ENCODE measurements at places on chromosomes 2 and 18.
A peak's percentile ranks its signal among the peaks of the same experiment; 100 is the strongest.

DNA sequence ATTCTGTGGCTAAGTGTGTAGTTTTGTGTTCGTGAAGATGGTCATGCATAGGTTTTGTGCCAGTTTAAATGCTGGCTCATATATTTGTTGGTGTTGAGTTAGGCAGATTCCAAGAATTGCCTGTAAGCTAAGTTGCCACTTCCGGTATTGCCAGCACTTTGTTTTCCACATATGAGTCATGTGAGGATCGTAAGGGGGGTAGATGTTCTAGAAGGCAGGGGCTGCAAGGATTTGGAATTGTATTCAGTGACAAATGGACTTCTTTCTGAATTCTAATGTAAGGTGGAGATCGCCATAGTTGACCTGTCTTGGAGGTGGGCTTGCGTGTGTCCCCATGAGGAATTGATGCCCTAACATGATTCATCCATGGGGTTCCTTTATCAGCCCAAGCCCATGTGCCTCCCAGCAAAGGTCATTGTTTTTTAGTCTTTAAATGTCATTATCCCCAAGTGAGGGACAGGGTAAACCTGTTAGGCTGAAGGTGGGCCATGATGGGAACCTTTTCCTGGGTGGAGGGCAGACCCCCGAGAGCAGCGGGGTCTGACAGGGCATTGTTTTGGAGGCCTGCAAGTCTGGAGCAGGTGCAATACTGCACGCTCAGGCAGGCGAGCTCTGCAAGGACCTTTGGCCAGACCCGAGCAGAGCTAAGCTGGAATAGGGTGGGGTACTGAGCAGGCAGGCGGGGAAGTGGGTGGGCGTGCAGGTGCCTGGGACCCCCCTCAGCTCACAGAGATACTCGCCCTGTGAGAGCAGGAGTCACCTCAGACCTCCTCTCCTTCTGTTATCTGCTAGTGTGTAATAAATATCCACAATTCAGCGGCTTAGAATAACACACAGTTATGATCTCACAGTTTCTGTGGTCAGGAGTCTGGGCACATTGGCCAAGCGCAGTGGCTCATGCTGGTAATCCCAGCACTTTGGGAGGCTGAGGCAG lies 77.4 kb downstream of the LRRFIP1 start:
- DNase-seq, result no peak

DNA sequence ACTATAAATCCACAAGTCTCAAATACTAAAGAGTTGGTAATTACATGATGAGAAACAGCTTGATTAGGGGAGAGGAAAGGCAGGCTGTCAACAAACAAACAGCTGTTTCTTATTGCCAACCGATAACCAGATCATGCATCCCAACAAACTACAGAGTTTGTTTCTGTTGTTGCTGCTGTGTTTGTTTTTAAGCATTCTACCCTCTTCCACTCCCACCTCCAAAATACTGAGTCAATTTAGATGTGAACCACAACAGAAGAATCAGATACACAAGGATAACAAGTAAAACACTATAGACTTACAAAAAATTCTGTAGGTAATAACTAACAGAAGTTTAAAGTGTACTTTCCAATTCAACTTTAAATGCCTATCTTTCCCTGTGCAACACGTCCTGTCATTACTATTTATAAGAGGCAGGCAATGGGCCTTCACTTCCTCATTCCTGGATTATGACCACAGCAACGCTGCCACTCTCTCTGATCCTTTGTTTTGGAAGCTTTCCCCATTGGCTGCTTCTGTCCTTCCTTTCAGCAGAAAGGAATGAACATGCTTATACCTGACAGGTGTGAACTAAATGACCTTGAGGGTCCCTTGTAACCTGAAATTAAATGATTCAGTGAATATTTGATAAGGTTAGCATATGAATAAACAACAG lies 152.0 kb downstream of the SRBD1 start:
- no peak for DNase-seq

- DNase-seq, result no peak
Observed at GRCh38 chr2:29430382-29431112, 315.3 kb downstream of the CLIP4 start.

DNA sequence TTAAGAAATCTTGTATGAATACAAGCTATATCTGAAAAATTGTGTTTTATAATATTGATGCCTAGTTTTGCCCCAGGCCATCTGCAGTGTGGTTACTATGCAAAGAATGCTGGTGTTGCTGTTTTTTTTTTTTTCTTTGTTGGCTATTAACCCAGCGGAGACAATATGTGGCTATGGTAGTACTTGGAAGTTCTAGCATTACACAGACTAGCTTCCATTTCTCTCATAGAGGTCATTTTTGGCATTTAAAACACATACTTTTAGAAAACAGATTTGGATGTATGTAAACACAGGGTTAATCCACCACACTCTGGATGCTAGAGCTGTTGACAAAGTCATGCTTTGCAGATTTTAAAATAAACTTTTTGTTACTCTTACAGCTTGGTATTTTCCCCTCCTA lies 209.8 kb downstream of the NEDD4L start:
- no peak for DNase-seq

DNA sequence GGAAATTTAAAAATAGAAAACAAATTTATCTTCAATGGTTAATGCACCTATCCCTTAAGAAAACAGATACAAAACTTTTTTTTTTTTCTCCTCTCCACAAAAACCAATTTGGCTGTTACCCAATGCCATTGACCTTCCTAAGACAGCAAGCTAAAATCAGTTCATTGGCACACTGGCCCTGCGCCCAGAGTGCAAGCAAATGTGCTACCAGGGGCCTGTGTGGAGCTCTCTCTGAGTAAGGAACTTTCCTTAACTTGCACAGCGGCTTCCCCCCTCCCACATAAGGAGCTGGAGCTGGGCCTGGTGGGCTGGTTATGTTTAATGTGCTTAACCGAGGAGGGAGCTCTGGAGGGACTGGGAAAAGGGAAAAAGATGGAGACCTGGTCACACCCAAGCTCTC lies 17.6 kb upstream of the POU3F3 start:
- no peak for DNase-seq

GRCh38 chr2:1923541-1923940 lies 179.2 kb upstream of the PXDN start:
- no peak for DNase-seq

GRCh38 chr18:62486290-62486964 lies 36.4 kb upstream of the ZCCHC2 start:
- DNase-seq, result peak; percentile 13

GRCh38 chr2:32882816-32883810 lies 63.6 kb upstream of the LTBP1 start:
- no peak for DNase-seq

GRCh38 chr2:31161637-31162036 lies 23.4 kb upstream of the GALNT14 start:
- no peak for DNase-seq

DNA sequence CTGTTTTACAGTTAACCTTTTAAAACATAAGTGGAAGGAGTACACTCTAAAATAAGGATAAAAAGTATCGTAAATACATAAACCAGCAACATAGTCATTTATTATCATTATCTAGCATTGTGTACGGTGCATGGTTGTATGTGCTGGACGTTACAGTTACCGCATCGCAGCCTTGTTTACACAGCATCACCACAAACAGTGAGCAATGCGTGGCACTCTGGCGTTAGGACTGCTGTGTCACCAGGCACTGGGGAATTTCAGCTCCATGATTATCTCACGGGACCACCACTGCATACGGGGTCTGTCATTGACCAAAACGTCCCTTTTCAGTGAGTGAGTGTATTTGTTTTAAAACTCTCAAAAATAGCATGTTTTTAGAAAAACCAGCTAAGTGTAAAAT lies 103.0 kb upstream of the SNTG2 start:
- no peak for DNase-seq

DNA sequence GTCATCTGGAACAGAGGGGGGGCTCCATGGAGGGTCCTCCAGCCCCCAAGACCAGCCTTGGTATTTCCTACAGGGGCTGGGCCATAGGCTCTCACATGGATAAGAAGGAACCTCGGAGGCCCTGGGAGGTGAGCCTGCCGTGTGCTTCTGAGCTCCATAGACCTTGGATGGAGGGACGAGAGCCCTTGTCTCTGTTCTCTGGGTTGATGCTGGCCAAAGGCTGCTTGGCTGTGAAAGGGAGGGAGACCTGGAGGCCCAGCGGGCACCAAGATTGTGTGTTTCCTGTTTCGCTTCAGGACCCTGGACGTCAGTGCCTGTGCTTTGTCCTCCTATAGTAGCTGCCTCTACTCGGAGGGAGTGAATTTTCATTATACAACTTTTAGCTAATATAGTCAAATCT lies 20.8 kb downstream of the CABLES1 start:
- no peak for DNase-seq

DNA sequence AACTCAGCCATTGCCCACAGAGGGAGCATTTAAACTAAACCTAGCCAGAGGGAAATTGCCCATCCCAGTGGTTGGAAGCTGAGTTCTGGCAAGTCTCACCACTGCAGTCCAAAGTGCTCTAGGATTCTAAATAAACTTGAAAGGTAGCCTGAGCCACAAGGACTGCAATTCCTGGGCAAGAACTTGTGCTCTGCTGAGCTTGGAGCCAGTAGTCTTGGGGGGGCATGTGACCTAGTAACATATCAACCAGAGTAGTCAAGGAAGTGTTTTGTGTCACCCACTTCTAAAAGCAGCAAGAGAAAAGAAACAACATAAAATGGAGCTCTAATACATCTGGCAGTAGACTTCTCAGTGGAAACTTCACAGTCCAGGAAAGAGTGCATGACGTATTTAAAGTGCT lies 167.0 kb downstream of the PTH2R start:
- no peak for DNase-seq

DNA sequence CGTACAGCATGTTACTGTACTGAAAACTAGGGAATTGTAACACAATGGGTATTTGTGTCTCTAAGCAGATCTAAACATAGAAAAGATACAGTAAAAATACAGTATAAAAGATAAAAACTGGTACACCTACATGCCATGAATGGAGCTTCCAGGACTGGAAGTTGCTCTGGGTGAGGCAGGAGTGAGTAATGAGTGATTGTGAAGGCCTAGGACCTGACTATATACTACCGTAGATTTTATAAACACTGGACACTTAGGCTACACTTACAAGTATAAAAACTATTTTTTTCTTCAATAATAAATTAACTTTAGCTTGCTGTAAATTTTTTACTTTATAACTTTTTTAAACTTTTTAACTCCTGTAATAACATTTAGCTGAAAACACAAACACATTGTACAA lies 324.4 kb upstream of the TNP1 start:
- no peak for DNase-seq

GRCh38 chr2:25304321-25304720 lies 37.4 kb downstream of the DNMT3A start:
- DNase-seq, result no peak

- DNase-seq, result no peak
Observed at GRCh38 chr18:10213526-10213925, 240.9 kb upstream of the APCDD1 start.

- no peak for DNase-seq
Observed at GRCh38 chr2:51789918-51790317, 758.0 kb upstream of the NRXN1 start.

GRCh38 chr18:44309185-44309584 lies 371.5 kb upstream of the SETBP1 start:
- no peak for DNase-seq

DNA sequence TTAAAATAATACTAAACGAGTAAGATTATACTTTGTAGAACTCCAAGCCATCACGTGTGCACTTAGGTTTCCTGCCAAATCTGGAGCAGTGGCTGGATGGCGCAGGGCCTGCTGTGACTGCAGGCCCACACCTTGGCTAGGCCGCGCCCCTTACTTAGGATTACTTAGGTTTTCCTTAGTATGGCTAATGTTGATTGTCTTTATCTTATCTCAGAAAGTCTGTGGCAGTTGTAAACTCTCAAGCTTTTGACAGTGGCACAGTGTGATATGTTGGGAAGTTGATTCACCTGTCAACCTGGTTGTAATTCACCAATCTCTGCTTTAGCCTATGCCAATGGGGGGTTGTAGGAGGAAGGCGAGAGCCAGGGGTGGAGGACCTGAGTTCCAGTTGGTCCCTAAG lies 208.4 kb downstream of the ZNF407 start:
- DNase-seq, result no peak

- DNase-seq, result no peak
Observed at GRCh38 chr2:123015186-123015585, 1009.9 kb upstream of the CNTNAP5 start.
